Tracheal epithelial cell (primary cell): ENCODE measurements at places on chromosomes 5 and 9. TPM values are rescaled to one million over a fixed set of nuclear protein-coding genes. Genes with fewer than 3 reads are reported as not detected.

Gene MARCHF3
- 1.4 and 1.7 TPM in 2 replicates for total RNA-seq

Gene ABLIM3
- 2.8 and 14.2 TPM in 2 replicates for total RNA-seq

Gene CYLC2
- not detected in 2 replicates for total RNA-seq

Gene FOXD4L4
- total RNA-seq: not detected in 2 replicates

Gene FLT4
- under 0.01 and 0.96 TPM in 2 replicates for total RNA-seq

Gene LHX6
- total RNA-seq: under 0.01 TPM in 1 of 2 replicates, not detected in the other

Gene FOXB2
- total RNA-seq: not detected in 2 replicates

Gene NEURL1B
- total RNA-seq: 6.2 and 20.2 TPM in 2 replicates

Gene NANS
- total RNA-seq: 101 and 156 TPM in 2 replicates

Gene ARID3C
- total RNA-seq: 0.48 and 0.64 TPM in 2 replicates

Gene KIAA0825
- total RNA-seq: 1.3 and 1.9 TPM in 2 replicates

Gene C5orf52
- not detected in 2 replicates for total RNA-seq

Gene PCDHA1
- not detected in 2 replicates for total RNA-seq

Gene SIT1
- not detected in 2 replicates for total RNA-seq

Gene TAF11L5
- not detected in 2 replicates for total RNA-seq

Gene PRDM9
- total RNA-seq: under 0.01 TPM in 1 of 2 replicates, not detected in the other

Gene INSL4
- not detected in 2 replicates for total RNA-seq

Gene ALDH1A1
- total RNA-seq: 3.4 and 6.2 TPM in 2 replicates

Gene PIP5K1B
- 2.6 TPM in 1 of 2 replicates, not detected in the other for total RNA-seq

Gene ADAMTS19
- total RNA-seq: not detected in 2 replicates

Gene CCDC183
- total RNA-seq: 0.43 TPM in 1 of 2 replicates, not detected in the other

Gene BASP1
- 116 and 157 TPM in 2 replicates for total RNA-seq

Gene HSPB3
- not detected in 2 replicates for total RNA-seq

Gene ANKRD18A
- total RNA-seq: 0.48 and 0.64 TPM in 2 replicates

Gene PCDHGA3
- under 0.01 and 0.21 TPM in 2 replicates for total RNA-seq

Gene KCNV2
- not detected in 2 replicates for total RNA-seq

Gene TLX3
- total RNA-seq: 0.24 TPM in 1 of 2 replicates, not detected in the other

Gene ESM1
- not detected in 2 replicates for total RNA-seq

Gene EXOC3
- total RNA-seq: 30.3 and 37.4 TPM in 2 replicates

Gene PALM2AKAP2
- 1.5 and 8.2 TPM in 2 replicates for total RNA-seq

Gene GNA14
- total RNA-seq: not detected in 2 replicates

Gene LCN9
- total RNA-seq: not detected in 2 replicates

Gene ANKRD34B
- 0.96 TPM in 1 of 2 replicates, not detected in the other for total RNA-seq

Gene OR13D1
- total RNA-seq: not detected in 2 replicates

Gene MARCOL
- not detected in 2 replicates for total RNA-seq
